ENCODE measurements at places on chromosomes 11 and 22. TPM values are rescaled to one million over a fixed set of nuclear protein-coding genes. Genes with fewer than 3 reads are reported as not detected.

DNA sequence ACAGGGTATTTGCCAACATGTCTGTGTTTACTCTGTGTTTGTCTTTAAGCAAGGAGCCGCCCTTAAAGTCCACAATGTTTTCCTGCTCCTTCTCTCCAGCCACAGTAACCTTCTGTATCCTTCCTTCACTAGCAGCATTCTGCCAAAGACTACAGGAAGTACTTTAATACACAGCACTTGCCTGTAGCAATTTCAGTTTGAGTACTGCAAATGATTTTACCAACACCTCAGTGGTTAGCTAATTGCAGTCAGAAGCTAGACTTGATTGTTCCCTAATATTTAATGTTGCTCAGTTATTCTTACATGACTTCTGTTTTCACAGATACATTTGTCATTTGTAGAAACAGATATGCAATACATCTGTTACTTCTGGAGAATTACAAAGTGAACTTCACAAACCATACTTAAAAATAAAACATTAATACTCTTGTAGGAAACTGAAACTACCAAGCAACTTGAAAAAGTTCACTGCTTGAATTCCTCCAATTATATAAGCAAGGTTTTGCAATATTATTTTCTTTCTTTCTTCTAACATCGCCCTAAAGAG lies 69.1 kb downstream of the FCHSD2 start:
- DNase-seq, result peak; percentile 30

DNA sequence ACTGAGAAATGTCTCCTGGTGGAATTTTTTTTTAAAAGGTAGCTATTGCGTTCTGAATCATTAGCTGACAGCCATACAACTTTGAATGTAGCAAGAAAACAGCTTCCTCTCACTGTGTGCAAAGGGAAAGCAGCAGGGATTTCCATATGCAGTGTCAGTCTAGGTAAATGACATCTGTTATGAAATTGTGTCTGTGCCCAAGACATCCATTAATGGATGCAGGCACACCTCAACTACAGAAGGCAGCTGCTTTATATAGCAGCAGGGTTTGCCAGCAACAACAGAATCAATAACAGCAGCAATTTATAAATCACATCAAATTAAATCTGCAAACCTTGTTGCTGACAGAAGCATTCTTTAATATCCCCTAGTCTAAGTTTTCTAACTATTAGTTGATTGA lies 745.3 kb upstream of the RAG2 start:
- no peak for DNase-seq

DNA sequence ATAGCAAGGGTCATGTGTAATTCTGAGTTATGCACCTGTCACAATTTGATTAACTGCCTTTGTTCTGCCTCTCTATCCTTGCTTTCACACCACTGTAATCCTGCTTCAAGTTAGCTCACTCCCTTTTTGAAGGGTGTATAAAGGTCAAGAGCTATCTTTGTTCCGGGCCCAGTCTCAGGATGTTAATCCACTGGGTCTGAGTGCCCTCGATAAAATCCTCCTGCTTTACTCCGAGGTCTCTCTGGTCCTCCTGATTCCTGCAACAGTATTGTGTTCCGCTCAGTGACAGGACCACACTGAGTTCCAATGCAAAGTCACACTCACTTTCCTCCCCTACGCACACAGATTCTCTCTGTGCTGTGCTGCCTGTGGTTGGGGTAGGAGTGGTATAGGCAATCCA lies 186.5 kb downstream of the DYNC2H1 start:
- DNase-seq, result no peak

GRCh38 chr11:116586392-116586791 lies 186.4 kb downstream of the BUD13 start:
- DNase-seq, result no peak

DNA sequence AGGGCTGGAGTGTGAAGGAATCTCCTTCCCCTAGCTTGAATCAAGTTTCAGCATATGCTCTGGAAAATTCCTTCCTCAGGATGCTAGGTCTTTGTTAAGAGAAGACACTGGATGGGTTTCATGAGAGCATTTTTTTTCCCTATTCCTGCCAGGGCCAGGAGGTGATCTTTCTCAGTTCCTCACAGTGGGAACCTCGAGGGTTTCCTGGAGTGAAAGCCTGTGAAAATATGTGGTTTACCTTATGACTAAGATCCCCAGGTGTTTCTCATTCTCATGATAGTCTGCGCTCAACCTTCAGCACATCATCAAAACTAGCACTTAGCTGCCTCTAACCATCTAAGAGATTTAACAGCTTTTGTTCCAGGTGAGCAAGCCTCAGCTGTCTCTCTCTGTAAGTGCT lies 985.3 kb upstream of the FAT3 start:
- no peak for DNase-seq

DNA sequence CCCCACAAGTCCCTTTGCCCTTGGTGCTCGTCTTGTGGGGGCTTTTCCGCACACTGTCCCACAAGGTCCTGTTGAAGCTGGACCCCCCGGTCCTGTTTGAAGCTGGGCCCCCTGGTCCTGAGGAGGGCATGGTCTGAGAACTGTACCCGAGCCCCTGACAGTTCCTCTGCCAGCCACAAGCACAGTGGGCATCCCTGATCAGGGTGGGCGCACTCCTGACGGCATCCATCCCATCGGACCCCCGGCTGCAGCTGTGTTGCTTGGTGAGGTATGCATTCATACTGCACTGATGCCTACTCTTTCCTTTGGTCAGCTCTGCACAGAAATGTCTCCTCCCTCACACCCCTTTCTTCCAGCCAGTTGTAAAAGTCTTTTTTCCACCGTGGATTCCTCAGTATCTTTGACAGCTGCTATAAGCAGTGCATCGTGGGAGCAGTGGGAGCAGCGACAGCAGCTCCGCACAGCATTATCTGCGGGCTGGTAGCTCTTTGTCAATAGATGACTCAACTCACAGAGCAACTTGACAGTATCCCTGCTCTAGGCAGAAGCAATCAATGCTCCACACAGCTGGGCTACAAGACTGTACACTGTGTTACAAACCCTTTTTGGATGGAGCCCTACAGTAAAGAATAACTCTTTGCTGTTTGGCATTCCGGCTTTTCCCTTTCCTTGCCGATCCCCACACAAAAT lies 1030.8 kb upstream of the CCDC90B start:
- no peak for DNase-seq

DNA sequence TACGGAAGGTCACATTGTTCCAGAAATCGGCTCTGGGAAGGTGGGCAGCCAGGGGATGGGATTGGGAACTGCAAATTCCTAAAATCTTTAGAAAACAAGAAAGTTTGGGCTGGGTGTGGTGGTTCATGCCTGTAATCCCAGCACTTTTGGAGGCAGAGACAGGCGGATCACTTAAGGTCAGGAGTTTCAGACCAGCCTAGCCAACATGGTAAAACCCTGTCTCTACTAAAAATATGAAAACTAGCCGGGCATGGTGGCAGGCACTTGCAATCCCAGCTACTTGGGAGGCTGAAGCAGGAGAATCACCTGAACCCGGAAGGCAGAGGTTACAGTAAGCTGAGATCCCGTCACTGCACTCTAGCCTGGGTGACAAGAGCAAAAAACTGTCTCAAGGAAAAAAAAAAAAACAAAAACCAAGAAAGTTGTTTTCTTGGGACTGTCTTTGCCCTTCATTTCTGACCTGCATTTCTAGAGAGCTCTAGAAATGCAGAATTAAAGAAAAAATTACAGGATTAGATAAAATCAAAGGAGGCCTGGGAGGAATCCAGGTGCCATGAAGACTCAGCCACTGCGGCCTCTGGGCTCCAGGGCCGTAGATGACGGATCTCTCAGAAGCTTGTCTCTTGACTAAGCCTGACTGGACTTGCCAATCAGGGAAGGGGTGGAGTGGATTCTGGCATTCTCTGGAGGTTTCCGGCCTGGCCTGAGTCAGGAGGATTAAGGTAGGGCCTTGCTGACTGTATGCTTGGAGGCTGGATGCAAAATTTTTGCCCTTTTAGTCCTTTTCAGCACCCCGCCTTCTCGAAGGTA lies 5.3 kb upstream of the MALAT1 start:
- peak; percentile 91 for DNase-seq

- no peak for DNase-seq
Observed at GRCh38 chr22:37059876-37060449, 8.4 kb downstream of the KCTD17 start.

DNA sequence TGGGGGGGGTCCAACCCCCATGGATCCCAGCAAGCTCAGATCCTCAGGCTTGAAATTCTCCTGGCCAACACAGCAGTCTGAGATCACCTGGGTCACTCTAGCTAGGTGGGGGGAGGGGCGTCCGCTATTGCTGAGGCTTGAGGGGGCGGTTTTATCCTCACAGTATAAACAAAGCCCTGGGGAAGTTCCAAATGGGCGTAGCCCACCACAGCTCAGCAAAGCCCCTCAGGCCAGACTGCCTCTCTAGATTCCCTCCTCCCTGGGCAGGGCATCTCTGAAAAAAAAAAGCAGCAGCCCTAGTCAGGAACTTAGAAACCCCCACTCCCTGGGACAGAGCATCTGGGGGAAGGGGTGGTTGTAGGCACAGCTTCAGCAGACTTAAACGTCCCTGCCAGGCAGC lies 16.7 kb downstream of the TRPC6 start:
- no peak for DNase-seq

GRCh38 chr11:124837491-124837856 lies 27.8 kb upstream of the ROBO3 start:
- DNase-seq, result no peak

DNA sequence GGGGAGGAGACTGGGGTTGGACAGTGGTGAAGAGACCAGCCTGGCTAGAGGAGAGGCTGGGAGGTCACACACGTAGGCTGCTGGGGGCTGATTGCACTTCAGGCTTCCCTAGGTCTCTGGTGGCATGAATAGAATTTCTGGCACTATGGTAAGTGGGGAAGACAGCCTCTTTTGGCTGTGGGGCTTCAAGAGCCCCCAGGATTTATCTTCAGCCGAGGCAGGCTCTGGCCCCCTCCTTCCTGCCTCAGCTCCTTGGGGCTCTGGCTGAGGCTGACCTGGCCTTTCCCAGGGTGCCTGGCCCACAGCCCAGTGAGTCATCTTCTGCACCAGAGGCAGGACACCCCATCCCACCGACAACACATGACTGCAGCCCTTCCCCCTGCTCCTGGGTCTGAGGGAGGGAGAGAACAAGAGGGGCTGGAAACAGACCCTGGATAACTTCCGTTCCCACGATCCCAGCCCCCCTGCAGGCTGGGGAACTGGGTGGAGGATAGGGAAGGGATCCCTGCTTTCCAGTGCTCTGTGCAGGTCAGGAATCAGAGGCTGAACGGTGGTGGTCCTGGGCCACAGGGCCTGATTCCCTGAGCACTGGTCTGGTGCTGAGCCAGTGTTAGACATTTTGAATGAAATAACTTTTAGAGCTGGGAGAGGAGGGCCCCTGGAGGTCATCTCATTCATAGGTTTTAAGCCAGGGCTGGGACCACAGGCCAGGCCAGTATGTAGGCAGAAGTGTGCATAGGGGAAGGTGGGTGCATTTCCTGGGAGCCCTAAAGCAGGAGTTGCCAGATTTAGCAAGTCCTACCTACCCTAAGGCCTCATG lies 26.5 kb downstream of the ARHGEF17 start:
- no peak for DNase-seq

DNA sequence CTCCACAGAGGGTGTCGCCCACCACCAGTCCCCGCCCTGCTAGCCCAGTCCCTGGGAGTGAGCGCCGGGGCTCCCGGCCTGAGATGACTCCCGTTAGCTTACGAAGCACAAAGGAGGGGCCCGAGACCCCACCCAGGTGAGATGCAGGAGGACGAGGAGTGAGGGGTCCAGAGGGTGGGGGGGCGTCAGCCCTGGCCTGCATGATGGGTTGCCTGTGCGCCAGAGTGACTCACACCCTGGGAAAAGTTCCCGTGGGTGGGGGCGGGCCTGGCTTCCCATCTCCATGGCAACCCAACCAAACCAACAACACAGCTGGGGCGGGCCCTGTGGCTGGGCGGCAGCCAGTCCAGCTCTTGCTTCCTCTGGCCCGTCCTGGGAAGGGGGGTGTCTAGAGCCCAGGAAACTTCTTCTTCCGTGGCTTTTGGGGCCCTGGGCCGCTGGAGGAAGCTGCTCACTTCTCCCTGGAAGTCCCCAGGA lies 4.5 kb downstream of the GAS2L1 start:
- peak; percentile 95 for DNase-seq

DNA sequence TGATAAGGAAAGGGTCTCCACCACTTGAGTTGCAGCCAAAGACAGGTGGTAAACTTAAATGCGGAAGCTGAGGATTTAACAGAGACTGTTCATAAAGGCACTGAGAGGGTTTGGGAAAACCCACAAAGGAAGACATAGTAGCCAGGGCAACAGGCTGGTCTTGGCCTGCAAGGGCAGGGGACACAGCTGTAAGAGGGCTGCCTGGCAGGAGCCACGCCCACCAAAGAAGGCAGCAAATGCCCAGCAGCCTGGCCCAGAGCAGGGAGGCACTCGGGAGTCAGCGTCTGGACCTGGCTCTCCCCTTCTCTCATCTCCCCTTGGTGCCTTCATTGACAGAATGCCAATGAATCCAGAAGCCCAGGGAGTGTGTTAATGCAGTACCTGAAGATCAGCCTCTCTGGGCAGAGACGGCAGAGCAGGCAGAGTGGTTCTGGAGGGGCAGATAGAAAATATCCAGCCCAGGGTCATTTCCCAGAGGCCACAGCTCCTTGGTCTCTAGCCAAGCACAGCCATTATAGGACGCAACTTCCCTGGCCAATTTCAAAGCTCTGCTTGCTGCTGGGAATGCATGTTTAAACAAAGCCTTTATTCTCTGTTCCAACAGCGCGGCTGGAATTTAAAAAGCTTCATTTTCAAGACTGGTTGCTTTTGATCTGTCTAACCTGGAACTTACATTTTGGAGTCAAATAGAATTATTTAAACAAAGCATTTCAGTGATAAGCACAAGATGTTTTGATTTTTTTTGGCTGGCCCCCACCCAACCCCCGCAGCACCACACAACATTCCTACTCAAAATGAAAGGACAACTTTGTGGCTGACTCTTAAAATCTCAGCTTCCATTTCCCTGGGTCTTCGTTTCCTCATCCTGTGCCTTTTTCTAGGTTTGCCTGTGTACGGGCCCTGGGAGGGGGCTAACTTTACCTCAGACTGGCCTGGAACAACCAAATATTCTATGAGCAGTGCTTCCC lies 125.6 kb upstream of the LMO1 start:
- no peak for DNase-seq

GRCh38 chr11:93220078-93220477 lies 22.3 kb upstream of the SLC36A4 start:
- DNase-seq, result no peak

- DNase-seq, result no peak
Observed at GRCh38 chr22:28822930-28823551, 22.7 kb upstream of the XBP1 start.

- DNase-seq, result no peak
Observed at GRCh38 chr11:70352100-70352499, 46.2 kb upstream of the CTTN start.

The FOLR1 gene
- 186 TPM for total RNA-seq

The FBXO7 gene
- total RNA-seq, result 103 TPM

The GAB4 gene
- total RNA-seq, result not detected

The SORL1 gene
- 67.0 TPM for total RNA-seq

Data from upper lobe of left lung (tissue), 6 donors.